H7 (cell line): ENCODE measurements at places on chromosomes 7 and 10.

- no peak for DNase-seq
These were observed 58.9 kb downstream of the LRRC72 start for GRCh38 chr7:16585540-16585939.

DNA sequence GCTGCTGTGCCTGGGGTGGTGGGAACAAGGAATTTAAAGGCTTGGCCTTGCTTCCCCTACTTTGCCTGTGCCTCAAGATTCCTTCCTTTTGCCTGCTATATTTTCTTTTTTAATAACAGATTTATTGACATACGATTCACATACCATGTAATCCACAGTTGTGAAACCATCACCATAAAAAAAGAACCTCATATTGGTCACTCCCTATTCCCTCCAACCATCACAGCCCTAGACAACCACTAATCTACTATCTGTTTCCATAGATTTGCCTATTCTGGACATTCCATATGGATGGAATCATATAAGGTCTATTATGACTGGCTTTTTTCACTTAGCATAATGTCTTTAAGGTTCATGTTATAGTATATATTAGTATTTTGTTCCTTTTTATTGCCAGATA, 59.3 kb upstream of the TRIM8 start:
- no peak for DNase-seq

- no peak for DNase-seq
These were observed 8.0 kb upstream of the PKD1L1 start for GRCh38 chr7:47956220-47956619.

DNA sequence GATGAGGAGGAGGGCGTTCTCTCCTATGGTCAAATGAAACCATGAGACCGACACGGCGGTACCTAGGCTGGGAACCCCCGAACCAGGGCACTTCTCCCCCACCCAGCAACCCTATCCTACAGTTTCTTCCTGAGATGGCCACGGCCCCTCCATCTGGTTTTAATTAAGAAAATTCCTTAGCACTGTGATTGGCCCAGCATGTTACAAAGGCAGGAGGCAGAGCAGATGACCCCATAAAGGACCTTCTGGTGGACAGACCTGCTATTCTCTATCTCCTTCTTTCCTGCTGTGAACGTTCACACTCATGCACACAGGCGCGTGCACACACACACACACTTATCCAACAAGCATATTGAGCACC, 129.4 kb downstream of the RGS10 start:
- no peak for DNase-seq

- DNase-seq = no peak
These were observed 170.0 kb downstream of the TPK1 start for GRCh38 chr7:144665689-144666381.

DNA sequence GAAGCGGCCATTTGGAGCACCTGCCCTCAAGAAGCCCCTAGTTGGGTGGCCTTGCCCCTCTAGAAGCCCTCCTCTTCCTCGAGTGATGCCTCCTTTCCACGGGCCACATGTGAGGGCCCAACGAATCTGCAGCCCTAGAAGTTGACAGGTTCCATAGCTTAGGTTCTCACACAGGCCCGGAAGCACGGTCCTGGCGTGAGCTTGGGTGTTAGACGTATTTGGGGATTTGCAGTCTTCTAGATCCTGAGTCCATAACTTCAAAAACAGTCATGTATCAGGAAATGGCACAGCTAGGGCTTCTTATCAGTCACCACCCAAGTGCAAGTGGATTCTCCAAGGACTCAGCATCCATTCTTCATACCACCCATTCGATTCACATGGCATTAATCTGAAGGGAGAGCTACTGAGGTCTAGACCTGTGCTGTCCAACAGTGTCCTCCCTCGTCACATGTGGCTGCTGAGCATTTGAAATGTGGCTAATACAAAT, 477 bp upstream of the FBXW4 start:
- no peak for DNase-seq

GRCh38 chr10:97336006-97336405, 1.5 kb upstream of the FRAT2 start:
- DNase-seq = no peak

DNA sequence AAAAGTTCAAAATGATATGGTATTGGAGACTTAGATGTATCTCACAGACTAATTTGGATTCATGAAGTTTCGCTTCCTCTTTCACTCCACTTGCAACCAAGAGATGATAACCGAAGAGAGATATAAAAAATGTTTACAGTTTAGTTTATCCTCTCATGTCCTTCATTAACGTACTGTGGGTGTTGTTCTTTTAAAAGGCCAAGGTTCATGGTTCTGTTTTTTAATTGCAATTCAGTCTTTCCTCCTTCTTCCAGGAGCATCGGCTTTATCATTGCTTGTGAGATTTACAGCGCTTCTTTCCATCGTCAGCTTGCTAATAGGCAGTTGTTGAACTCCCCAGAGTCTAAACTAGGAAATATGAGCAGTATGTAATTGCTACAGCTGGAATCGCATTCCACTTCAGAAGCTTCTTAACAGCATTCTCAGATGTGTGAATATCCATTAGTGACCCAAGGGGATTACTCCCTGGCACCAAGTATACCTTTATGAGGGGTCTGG, 75.9 kb upstream of the HGF start:
- no peak for DNase-seq

DNA sequence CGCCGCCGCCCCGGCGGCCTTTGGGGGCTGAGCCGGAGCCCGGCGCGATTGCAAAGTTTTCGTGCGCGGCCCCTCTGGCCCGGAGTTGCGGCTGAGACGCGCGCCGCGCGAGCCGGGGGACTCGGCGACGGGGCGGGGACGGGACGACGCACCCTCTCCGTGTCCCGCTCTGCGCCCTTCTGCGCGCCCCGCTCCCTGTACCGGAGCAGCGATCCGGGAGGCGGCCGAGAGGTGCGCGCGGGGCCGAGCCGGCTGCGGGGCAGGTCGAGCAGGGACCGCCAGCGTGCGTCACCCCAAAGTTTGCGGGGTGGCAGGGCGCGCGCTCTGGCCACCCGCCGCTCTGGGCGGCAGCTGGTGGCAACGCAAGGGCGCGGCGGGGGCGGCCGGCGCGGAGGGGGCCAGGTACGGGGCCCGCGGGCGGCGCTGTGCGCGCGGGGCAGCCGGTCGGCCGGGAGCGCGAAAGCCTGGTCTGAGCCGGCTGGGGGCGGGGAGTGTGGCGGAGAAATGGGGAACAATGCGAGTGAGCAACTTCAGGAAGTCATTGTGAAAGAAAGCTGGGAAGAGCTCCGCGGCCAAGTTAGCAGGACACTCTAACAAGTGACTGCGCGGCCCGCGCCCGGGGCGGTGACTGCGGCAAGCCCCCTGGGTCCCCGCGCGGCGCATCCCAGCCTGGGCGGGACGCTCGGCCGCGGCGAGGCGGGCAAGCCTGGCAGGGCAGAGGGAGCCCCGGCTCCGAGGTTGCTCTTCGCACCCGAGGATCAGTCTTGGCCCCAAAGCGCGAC, at the start of gene IKZF1:
Gene IKZF1, plus strand, starts transcription at position 588 of the 782 bp plus-strand sequence. CDS start 14,346 bp downstream, outside the sequence.
- peak; percentile 78 for DNase-seq

- DNase-seq = no peak
These were observed 140.5 kb upstream of the SH2B2 start for GRCh38 chr7:102146122-102146521.

- no peak for DNase-seq
These were observed 122.3 kb upstream of the CSTF2T start for GRCh38 chr10:51821745-51822144.

- no peak for DNase-seq
These were observed 57.2 kb upstream of the SMNDC1 start for GRCh38 chr10:110361800-110362456.

DNA sequence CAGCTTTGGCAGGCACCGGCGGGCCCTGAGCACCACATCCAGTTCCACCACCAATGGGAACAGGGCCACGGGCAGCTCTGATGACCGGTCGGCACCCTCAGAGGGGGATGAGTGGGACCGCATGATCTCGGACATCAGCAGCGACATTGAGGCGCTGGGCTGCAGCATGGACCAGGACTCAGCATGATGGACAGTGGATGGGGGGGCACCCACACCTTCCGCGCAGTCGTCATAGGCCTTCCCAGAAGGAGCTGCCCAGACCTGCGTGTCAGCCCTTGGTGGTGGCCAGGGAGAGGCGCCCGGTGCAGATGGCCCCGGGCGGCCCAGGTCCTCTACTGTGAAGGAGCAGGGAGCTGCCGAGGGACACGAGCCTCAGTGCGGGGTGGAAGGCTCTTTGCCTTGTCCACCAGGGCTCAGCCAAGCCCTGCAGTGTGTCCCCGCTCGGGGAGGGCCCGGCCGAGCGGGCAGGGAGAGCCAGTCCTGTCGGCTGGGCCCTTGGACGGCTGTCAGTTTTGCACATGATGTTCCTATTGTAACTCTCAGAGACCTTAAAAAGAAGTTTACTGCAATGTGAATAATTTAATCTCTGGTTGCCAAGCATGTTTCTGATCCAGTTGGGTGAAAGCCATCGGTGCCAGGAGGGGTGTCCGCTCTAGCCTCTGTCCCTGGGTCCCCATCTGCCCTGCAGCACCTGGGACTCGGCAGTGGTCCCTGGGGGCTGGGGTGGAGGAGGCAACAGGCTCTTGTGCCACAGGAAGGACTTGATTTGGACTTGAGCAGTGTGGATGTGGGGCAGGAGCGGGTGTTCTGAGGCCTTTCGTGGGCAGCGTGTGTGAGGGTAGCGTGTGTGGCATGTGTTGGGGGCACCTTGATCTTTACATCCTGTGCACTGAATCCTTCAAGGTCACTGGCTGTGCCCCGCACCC, 12.6 kb downstream of the NACAD start:
- DNase-seq = peak; percentile 39

DNA sequence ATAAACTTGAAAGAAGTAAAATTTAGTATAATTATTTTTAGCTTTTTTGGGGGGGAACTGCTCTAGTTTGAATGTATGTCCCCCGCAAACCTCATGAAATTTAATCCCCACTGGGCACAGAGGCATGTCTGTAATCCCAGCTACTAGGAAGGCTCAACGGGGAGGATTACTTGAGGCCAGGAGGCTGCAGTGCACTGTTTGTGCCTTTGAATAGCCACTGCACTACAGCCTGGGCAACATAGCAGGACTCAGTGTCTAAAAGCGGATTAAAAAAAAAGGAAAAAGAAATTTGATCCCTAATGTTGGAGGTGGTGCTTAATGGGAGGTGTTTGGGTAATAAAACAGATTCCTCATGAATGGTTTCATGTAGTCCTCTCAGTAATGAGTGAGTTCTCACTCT, 43.1 kb upstream of the PHF14 start:
- no peak for DNase-seq

DNA sequence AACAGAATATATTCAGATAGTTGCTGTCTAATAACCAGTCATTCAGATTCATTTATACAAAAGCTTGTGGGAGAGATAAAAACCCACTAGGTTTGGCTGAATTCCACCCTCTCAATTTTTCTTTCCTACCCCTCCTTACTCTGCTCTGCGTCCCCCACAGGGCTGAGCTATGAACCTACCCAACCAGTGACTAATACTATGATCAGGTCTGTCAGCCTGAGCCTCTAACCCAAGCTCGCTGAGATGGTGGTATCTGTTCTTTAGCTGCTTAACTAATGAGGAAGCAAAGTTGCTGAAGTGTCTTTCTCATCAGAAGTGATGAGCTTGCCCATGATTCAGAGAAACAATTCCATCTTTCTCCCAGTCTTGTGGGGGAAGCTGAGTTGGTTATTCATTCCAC, 248.7 kb upstream of the GPR26 start:
- no peak for DNase-seq
